Endothelial cell of umbilical vein (primary cell): ENCODE measurements at places on chromosomes 7 and 10.

DNA sequence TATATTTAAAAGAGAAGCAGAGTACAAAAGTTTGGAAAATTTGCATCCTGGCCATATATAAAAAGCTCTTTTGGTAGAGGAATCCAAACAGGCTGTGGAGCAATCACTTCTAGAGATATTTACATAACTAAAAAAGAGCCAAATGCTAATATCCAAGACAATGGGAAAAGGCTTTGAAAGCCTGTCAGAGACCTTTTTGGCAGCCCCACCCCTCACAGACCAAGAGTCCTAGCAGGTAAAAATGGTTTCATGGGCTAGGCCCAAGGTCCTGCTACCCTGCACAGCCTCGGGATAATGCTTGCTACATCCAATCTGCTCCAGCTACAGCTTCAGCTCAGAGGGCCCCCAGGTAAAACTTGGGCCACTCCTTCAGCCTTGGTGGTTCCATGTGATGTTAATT lies 430.2 kb upstream of the KCND2 start:
- H3K4me3 ChIP-seq = no peak overlapping the region
- no peak overlapping the region for H3K27ac ChIP-seq
- H3K27me3 ChIP-seq = no peaks in the 10 kb centered on the region
- no peaks in the 10 kb centered on the region for H3K4me1 ChIP-seq
- DNase-seq = no peak

- no peaks in the 10 kb centered on the region for H3K36me3 ChIP-seq
- no peak overlapping the region for H3K4me3 ChIP-seq
- H3K4me1 ChIP-seq = no peaks in the 10 kb centered on the region
- H3K27ac ChIP-seq = no peak overlapping the region
- no peak for DNase-seq
Observed at GRCh38 chr10:95782318-95782717, 26.4 kb downstream of the ENTPD1 start.

- no peak for DNase-seq
- H3K4me1 ChIP-seq = no peaks in the 10 kb centered on the region
- H3K4me3 ChIP-seq = no peak overlapping the region
Observed at GRCh38 chr7:9854605-9855004, 1119.1 kb upstream of the PHF14 start.

- H3K27me3 ChIP-seq = no peaks in the 10 kb centered on the region
- H3K4me3 ChIP-seq = no peak overlapping the region
- H3K27ac ChIP-seq = no peak overlapping the region
- no peaks in the 10 kb centered on the region for H3K36me3 ChIP-seq
- peak; percentile 54 for DNase-seq
Observed at GRCh38 chr7:19491821-19492452, 216.9 kb downstream of the POLR1F start.

DNA sequence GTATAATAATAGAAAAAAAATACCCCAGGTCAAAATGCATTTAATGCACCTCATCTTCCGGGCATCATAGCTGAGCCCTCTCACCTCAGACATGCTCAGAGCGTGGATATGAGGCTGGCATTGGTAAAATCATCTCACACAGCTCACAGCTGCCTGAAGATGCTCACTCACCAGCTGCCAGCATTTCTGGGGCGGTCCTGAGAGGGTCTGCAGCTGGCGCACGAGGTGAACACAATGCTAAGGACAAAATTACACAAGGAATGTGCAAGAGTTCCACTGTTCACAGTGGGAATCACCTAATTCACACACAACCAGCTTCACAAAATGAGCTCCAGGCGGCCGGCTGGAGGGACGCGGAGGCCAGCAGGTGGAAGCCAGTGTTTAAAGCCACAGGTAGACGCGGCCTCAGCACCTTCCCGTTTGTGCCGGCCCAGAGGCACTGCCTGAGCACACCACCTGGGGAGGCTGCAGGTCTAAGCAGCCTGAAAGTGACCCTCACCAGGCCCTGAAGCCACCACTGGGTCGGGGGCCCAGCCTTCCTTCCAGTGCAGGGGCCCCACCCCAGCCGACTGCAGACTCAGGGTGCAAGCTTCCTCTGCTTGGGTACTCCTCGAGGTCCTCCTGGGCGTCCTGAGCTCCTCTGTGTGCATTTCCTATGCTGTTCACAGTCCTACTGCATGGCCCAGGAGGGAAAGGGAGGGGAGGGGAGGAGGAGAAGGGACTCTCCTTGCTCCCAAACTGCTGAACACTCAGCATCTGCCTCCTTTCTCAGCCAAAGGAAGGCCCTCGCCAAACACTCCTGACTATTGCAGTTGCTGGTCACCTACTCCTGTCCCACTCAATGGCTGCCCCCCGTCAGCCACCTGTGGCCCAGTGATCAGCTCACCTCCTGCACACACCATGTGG lies 61.2 kb upstream of the FAM20C start:
- no peak for DNase-seq
- H3K4me1 ChIP-seq = no peaks in the 10 kb centered on the region
- no peaks in the 10 kb centered on the region for H3K36me3 ChIP-seq
- H3K27me3 ChIP-seq = no peaks in the 10 kb centered on the region
- H3K27ac ChIP-seq = no peak overlapping the region

DNA sequence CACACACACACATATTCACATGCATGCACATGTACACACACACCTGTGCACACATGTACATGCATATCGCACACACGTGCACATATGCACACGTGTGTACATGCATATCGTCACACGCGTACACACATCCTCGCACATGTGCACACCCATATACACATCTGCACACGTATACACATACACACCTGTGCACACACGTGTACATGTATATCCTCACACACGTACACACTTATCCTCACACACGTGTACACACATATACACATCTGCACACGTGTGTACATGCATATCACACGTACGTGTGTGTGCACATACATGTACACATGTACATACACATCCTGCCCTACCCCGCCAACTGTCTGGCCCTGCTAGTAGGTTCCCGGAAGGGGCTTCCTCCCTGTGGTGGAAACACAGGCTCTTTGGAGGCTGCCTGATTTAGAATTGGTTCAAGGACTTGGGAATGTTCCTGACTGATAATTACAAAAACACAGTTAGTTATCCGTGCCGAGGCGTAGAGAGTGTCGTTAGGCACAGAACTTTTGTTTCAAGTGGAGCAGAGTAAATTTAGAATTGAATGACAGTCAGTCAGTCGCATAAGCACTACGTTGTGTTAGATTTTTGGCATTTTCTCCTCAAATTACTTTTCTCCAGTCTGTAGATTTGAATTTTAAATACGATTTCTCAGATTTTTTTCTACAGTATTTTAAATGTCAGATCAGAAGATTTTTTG lies 18.5 kb upstream of the PRKAR1B start:
- no peaks in the 10 kb centered on the region for H3K27me3 ChIP-seq
- no peak for DNase-seq
- peaks cover 14% of the 10 kb centered on the region for H3K36me3 ChIP-seq
- no peak overlapping the region for H3K27ac ChIP-seq

- no peaks in the 10 kb centered on the region for H3K27me3 ChIP-seq
- no peak for DNase-seq
- H3K4me3 ChIP-seq = no peak overlapping the region
- H3K4me1 ChIP-seq = peaks cover 13% of the 10 kb centered on the region
- no peaks in the 10 kb centered on the region for H3K36me3 ChIP-seq
Observed at GRCh38 chr7:130945411-130945811, 211.4 kb upstream of the KLF14 start.

DNA sequence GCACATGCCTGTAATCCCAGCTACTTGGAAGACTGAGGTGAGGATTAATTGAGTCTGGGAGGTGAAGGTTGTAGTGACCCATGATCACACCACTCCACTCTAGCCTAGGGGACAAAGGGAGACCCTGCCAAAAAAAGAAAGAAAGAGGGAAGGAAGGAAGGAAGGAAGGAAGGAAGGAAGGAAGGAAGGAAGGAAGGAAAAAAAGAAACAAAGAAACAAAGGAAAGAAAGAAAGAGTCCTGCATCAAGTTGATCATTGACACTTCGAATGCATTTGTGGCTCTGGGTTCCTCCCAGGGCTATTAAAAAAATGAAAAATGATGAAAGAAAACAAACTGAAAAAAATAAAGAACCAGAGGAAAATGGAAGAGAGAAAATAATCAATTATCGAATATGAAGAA lies 3.9 kb upstream of the PRRT4 start:
- no peaks in the 10 kb centered on the region for H3K36me3 ChIP-seq
- H3K4me1 ChIP-seq = peaks cover 4% of the 10 kb centered on the region
- peaks cover 57% of the 10 kb centered on the region for H3K27me3 ChIP-seq
- no peak for DNase-seq
- no peak overlapping the region for H3K27ac ChIP-seq

DNA sequence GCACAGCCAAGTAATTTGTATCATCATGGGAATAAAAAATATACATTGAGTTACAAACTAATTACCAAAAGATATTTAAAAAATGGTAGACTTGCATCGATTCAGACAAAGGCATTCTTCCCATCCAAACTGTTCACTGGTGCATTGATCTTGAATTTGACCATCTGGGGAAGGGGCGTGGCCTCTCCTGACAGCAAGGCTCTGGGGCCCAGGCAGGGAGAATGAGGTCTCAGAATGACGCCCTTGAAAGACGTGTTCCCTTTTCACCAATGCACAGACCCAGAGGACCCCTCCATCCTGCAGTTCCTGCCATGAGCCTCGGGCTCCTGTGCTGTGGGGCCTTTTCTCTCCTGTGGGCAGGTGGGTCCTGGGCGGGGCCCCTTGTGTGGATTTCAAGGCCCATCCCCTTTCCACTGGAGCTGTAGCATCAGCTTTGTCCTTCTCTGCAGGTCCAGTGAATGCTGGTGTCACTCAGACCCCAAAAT lies 91.1 kb upstream of the PRSS58 start:
- no peak overlapping the region for H3K27ac ChIP-seq
- H3K27me3 ChIP-seq = no peaks in the 10 kb centered on the region
- no peak for DNase-seq
- no peaks in the 10 kb centered on the region for H3K4me1 ChIP-seq
- H3K4me3 ChIP-seq = no peak overlapping the region

- no peaks in the 10 kb centered on the region for H3K36me3 ChIP-seq
- H3K4me1 ChIP-seq = no peaks in the 10 kb centered on the region
- peaks cover 3% of the 10 kb centered on the region for H3K27me3 ChIP-seq
Observed at GRCh38 chr7:83486957-83487356, 162.0 kb downstream of the SEMA3E start.

DNA sequence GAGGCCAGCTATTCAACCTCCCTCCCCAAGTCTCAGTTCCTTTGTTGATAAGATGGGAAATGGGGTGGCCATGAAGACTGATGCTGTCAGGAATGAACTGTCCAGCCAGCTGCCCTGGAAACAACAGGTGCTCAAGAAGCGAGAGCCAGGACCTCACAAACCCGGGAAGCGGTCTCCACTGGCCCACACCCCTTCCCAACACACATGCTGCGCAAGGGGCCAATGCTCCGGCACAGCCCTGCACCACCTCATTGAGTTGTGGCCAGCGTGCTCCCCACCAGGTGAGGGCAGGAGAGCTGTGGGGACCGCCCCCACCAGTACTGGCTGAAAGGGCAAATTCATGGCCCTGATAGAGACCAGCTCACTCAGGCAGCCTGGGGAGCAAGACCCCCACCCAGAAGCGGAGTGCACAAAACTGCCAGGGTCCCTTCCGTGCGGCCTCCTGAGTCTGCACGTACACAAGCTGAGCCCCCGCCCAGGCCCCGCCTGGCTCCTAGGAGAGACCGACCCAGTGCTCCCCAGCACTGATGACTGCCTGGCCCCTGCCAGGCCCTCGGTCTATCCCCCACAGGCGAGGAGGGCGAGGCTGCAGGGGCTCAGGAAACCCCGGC lies 216.6 kb downstream of the MAD1L1 start:
- H3K4me1 ChIP-seq = peaks cover 14% of the 10 kb centered on the region
- H3K27ac ChIP-seq = no peak overlapping the region
- no peaks in the 10 kb centered on the region for H3K36me3 ChIP-seq
- no peaks in the 10 kb centered on the region for H3K27me3 ChIP-seq
- no peak overlapping the region for H3K4me3 ChIP-seq

GRCh38 chr7:38855386-38855785 lies 53.6 kb downstream of the VPS41 start:
- no peak overlapping the region for H3K27ac ChIP-seq
- no peak overlapping the region for H3K4me3 ChIP-seq
- H3K36me3 ChIP-seq = no peaks in the 10 kb centered on the region
- no peak for DNase-seq
